ENCODE measurements at places on chromosomes 7 and 10.

GRCh38 chr10:59405235-59405634 is 42.9 kb upstream of the FAM13C start:
- no peak for DNase-seq

DNA sequence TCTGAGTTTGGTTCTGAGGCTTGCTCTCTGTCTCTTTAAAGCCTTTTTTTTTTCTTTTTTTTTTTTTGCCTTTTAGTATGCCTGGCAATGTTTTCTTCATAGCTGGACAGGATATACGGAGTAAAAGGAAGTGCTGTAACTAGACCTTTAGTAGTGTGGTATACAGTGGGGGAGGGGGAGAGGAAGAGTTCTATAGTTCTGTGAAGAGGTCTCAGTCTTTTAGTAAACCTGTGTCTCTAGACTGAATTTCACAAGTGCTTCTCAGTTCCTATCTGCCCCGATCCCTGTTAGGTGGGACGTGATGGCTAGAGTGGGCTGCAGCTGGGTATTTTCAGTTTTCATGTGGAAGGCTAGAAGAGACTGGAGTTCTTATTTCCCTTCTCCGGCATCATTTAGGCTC is 3.1 kb upstream of the ABCC2 start:
- no peak for DNase-seq

- DNase-seq = no peak
Observed at GRCh38 chr7:139543801-139544603, 20.5 kb downstream of the CLEC2L start.

- no peak for DNase-seq
Observed at GRCh38 chr7:538764-539685, 19.4 kb upstream of the PDGFA start.

DNA sequence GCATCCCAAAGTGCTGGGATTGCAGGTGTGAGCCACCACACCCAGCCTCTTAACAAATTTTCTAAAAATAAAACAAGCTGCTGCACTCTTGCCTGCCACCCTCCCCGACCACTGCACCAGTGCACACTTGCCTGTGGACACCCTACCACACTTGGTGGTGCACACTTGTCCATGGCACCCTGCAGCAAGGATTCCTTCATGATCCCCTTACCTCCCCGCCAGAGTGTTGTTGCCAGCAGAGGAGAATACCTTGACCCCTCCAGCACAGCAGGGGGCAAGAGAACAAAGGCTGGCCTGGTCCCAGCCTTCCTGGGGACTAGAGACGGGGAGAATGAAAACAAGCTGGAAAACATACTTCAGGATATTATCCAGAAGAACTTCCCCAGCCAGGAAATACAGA is 65.9 kb upstream of the KCND2 start:
- DNase-seq = no peak

DNA sequence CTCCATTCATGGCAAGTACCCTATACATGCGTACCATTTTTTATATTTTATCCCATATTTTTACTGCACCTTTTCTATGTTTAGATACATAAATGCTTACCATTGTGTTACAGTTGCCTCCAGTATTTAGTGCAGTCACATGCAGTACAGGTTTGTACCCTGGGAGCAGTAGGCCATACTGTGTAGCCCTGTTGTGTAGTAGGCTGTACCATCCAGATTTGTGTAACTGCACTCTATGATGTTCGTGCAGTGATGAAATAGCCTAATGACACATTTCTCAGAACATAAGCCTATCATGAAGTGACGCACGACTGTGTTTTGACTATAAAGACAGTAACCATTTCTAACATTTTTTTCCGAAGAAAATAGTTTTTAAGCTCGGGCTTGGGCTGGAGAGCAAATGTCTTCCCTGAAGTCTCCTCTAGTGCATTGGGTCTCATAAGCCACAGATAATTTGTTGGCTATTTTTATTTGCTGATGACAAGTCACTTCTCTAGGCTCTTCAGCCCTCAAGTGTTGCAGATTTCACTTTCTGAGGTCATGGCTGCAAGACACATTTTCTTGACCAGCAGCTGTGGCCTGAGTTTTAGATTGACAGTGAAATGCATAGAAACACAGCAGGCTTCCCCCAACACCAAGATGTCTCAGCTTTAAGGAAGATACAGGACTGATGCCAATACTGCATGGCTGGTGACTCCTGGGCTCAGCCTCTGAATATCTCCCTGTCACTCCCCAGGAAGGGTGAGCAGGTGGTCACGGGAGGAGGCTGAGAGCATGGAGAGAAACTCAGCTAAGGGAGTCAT is 26.9 kb downstream of the EPDR1 start:
- no peak for DNase-seq

- no peak for DNase-seq
Observed at GRCh38 chr10:1519391-1519790, 217.9 kb downstream of the ADARB2 start.

- no peak for DNase-seq
Observed at GRCh38 chr7:17434841-17435692, 136.6 kb downstream of the AHR start.

GRCh38 chr7:3243680-3244079 is 57.4 kb upstream of the SDK1 start:
- DNase-seq = no peak

DNA sequence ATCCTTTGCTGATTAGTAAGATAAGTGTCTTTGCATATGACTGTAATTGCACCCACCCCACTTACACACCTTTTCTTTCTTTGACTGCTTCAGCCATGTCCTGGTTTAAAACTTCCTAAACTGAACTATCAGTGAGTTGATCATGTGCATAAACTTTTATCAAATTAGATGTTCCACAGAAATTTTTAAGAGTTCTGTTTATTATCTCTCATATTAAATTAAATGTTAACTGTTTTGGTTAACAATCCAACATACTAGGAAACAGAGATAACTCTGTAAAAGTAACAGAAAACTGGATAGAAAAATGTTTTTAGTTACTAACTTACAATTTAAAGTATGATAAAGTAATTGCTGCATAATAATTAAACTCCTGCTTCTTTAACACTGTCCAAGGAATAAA is 959.6 kb upstream of the LRRN3 start:
- DNase-seq = no peak

- DNase-seq = no peak
Observed at GRCh38 chr10:122279725-122280141, 8.6 kb downstream of the BTBD16 start.

DNA sequence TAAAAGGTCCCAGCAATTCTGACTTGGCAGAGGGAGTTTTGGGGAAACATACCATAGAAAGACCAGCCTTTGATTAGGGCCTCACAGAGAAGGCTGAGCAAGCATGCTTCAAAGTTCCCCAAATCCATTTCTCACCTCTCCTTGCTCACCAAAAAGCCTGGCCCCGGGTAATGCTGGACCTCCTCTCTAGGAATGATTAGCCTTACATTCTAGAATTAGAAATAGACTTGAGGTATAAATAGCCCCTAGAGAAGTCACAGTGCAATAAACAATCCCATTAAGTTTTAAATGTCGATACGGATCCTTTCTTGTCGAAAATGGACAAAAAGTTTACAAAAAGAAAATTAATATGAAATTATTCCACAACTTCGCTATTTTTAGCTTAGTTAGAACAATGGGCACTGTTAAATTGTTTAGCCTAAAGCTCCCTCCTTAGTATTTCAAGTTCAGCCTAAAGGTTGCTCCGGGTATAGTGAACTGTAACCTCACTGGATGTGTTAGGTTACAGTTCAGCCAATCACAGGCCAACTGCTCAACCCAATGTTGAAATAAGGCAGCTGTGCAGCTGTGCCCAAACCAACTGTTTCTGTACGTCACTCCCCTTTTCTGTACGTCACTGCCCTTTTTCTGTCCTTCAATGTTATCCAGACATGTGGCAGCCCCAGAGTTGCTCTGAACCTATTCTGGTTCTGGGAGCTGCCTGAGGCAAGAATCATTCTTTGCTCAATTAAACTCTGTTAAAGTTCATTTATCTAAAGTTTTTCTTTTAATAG is 7.9 kb upstream of the GSDME start:
- no peak for DNase-seq

DNA sequence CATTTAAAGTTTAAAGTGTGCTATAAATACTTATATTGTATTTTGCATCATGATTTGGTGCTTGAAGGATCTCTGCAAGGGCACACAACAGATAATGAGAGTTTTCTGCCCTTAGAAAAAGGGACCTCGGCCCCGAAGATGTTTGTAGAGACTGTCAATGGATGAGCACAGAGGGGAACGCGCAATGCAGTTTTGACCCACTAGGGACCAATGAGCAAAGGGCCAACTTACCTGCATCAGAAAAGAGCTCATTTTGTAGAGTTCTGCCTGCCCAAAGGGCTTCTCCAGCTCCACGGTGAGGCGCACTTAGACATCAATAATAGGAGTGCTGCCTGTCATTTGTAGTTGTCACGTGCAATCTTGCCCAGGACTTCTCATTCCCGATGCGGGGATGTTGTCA is 91.1 kb downstream of the BUB3 start:
- DNase-seq = no peak

DNA sequence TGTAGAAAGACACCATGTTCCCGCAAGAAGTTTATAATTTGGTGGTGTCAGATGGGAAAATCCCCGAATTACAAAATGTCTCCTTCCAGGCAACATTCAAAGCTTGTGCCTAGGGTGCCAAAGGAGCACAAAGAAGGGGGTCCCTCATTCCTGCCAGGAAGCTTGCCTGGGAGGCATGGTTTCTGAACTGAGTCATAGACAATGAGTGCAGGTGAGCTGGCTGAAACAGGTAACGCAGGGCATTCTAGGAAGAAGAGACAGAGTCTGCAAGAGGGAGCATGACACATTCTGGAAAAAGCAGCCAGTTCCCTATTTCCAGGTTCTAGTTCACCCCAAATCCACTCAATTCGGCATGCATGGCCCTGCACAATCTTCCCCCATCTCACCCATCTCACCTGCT is 11.9 kb upstream of the CALU start:
- DNase-seq = no peak

DNA sequence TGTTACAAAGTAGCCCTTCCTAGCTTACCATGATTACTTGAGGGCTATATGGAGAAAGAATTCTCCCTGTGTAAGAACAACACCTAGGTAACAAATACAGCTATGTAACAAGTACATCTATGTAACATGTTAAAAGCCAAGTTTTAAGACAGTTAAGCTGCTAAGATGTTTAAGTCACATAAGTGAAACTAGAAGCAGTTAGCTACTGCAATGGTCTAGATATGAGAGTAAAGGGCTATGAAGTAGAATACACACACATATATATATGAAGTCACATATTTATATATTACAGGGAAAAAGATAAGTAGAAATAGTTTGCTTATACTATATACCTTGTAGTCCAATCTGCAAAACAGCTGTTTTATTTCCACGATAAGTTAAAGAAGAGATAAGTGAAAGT is 14.4 kb downstream of the POT1 start:
- DNase-seq = no peak

DNA sequence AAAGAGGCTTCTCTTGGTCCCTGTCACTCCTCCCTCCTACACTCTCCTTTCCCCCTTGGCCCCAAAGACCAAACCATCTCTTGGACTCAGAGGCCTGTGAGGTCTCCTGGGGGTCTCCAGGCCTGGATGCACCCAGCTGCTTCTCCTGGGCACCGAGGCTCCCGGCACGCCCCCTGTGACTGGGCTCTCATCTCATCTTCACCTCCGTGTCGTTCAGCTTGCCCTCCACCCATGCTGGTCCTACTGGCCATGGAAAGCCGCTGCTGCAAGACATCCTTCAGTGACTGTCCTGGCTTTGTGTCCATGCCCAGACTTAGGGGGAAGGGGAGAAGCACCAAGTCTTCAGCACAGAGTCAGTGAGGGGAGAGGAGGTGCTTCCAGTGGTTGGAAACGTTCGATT is 141.4 kb upstream of the RET start:
- DNase-seq = no peak

DNA sequence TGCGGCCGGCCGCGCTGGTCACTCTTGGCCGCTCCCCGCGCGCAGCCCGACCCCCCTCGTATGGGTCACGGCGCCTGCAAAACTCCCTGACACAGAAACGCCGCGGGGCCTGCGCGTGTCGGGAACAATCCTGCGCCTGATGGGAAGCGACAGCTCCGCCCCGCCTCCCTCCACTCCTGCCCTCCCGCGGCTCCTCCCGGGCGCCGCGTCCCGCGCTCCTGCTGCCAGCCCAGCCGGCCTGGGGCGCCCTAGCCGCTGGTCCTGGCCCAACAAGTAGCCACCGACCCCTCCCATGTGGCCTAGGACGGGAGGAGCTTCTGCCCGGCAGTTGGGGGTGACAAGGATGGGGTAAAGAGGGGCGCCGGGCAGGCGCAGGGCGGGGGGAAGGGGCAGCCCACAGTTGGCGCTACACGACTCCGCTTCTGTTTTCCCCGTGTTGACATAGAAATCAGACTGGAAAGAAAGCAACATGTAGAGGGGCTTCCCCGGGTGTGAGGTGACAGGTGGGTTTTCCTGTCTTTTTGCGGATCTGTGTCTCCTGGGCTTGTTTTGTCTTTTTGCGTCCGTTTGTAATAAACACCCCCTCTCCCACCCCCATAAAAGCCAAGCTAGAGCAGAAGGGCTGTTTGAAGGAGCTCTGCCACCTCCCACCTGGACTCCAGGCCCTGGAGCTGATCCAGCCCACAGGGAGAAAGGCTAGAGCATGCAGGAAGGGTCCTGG is 35.1 kb upstream of the PAX2 start:
- no peak for DNase-seq

Data from stimulated activated CD4-positive, alpha-beta T cell treated with anti-CD3 and anti-CD28 coated beads, Interleukin-4, amount 100 ng/mL, for 24 hours (primary cell).